HS-27A (cell line): ENCODE measurements at places on chromosomes 1 and 21.

GRCh38 chr21:15423676-15424445, 305.9 kb upstream of the USP25 start:
- DNase-seq: no peak

DNA sequence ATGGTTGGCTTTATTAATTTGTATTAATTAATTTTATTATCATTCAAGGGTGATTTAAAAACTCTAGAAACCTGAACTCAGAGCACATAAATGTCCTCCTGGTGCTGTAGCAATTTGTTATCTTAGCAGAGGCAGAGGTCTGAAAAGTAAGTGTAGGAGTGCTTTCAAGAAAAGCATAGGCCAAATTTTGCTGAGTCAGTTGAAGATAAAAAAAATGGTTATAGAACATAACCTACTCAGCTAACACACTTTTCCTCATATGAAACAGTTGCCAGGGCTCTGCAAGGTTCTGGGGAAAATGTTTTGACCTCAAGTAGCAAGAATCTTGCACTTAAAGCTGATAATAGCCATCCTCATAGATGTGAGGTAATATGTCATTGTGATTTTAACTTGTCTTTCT, 53.5 kb upstream of the CHODL start:
- no peak for DNase-seq

- DNase-seq: no peak
Measured at GRCh38 chr21:38822778-38823238, 17.1 kb downstream of the ETS2 start.

DNA sequence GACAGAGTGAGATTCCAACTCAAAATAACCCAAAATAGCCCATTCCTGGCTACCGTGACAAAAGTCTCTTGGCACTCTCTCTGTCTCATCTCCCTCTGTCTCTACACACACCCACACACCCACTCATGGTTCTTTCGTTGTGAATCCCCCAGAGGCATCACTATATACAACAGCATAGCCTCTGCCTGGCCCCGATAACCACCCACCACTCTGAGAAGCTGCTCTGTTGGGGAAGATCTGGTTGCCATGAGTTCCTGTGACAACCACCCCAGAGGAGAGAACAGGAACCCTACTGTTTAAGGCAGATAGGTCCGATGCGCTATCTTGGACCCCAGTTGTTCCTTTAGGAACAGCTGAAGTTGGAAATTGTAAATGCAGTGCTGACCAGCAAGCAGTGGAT, 70.4 kb upstream of the LYST start:
- no peak for DNase-seq

DNA sequence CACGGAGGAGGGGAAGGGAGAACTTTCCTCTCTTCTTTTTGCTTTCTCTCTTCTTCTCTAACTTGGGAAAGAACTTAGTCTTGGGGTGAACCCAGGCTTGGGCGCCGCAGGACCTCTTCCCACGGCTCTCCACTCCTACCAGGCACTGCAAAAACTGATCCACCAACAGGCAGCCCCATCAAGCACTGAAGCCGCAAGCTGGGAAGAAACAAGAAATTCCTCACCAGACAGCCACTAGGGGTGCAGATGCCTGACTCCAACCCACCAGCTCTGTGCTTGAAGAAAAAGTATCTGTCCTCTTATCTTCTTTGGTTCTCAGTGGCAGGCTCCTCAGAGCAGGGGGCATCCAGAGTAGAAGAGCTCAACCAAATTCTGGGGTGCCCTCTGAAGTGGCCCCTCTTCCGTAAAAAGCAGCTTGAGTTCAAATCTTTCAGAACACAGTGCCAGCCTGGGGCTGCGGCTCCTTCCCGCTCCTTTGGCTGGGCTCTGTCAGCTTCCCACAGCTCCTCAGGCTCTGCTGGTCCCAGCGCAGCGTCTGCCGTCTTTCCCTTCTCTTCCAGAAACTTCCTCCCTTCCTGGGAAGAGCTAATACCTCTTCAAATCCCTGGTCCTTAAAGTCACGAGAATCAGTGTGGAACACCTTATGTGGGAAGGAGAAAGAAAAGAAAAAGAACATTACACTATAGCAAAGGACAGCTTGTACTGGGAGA, 2.4 kb downstream of the SLC41A1 start:
- no peak for DNase-seq

DNA sequence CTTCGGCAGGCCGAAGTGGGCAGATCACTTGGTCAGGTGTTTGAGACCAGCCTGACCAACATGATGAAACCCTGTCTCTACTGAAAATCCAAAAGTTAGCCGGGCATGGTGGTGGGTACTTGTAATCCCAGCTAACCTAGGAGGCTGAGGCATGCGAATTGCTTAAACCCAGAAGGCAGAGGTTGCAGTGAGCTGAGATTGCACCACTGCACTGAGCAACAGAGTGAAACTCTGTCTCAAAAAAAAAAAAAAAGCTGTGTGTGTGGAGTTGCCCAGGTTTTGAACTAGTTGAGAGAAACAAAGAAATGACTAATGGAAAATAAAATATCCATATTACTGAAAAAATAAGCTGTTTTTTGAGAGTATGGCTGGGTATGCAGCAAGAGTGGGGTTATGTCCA, 100.2 kb downstream of the GTF2B start:
- no peak for DNase-seq

DNA sequence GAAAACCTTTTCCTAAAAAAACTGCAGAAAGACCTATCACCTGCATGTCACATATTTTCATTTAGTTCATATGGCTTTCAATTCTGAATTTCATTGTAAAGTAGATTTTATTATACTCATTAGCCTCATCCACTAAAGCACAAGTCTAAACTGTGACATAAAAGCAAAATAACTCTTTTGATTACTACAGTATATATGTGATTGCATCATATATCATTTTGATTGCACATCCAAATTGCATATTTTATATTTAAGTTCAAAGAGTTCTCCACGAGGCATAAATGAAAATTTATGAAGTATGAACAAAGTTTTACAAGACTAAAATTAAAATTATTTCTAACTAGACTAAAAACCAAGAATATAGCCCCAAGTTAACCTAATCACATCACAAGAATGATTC, 19.3 kb downstream of the PALMD start:
- DNase-seq: no peak

GRCh38 chr1:108767708-108768107, 21.2 kb downstream of the STXBP3 start:
- DNase-seq: no peak

DNA sequence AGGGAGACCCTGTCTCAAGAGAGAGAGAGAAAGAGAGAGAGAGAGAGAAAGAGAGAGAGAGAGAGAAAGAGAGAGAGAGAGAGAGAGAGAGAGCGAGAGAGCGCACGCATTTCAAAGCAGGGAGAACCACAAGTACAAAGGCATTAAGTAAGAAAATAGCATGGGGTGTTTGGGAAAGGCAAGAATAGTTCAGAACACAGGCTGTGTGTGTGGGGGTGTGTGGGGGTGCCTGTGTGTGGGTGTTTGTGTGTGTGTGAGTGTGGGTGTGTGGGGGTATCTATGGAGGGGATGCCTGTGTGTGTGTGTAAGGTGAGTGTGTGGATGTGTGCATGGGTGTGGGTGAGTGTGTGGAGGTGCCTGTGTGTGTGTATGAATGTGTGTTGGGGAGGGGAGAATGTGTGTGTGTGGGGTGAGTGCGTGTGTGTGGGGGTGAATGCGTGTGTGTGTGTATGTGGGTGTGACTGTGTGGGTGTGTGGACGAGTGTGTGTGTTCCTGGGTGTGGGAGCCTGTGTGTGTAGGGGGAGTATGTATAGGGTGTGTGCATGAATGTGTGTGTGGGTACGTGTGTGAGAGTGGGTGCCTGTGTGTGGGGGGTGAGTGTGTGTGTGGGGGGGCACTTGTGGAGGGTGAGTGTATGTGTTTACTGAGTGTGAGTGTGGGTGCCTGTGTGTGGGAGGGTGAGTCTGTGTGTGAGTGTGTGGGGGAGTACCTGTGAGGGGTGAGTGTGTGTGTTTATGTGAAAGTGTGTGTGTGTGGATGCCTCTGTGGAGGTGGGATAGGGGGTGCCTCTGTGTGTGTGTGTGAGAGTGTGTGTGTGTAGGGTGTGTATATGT, 19.1 kb upstream of the HDAC1 start:
- no peak for DNase-seq

GRCh38 chr1:15283526-15283925, 36.5 kb downstream of the FHAD1 start:
- DNase-seq: no peak

DNA sequence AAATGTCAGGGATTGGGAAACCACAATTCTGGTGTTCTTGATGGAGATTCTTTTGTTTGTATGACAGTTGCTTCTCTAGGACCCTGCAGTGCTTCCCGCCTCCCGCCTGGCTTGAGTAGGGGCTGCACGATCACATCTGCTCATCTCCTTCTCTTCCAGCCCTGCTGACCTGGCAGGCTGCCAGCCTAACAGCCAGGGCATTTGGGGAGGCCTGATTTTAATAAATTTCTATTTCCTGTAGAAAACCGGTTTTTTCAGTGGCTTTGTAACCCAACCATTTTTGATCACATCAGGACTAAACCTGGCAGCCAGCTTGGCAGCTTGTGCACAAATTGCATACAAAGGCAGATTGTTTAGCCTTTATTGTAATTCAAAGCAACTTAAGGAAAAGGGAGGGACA, 78.9 kb downstream of the UBE2U start:
- no peak for DNase-seq

DNA sequence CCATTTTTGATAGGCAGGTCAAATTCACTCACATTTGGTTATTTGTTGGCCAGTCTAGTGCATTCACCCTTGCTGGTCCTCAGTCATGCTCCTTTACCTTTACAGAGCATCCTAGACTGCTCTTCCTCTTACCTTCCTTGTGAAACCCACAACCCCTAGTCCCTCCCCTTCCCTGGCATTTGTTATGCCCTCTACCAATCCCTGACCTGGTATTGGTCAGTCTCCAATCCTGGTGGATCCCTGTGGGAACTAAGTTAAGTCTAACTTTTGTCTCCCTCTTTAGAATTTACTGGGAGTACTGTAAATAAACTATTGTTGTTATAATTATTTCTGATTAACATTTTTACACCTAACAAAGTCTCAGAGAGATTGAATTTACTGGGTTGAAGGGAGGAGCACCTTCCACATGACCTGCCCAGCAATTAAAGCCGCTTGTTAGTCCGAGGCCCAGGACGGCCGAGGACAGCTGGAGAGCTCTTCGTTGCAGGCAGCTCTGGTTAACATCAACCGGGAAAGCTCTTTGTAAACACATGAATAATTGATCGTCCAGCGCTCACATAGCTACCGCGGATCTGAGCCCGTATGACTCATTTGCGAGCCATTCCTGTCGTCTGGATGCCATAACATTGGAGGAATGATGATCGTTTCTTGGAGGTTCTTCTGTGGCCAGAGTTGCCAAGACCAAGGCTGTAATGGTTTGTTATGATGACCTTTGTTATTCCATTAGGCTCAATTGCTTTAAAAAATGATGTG, 31.9 kb downstream of the MTARC1 start:
- DNase-seq: peak; percentile 73

DNA sequence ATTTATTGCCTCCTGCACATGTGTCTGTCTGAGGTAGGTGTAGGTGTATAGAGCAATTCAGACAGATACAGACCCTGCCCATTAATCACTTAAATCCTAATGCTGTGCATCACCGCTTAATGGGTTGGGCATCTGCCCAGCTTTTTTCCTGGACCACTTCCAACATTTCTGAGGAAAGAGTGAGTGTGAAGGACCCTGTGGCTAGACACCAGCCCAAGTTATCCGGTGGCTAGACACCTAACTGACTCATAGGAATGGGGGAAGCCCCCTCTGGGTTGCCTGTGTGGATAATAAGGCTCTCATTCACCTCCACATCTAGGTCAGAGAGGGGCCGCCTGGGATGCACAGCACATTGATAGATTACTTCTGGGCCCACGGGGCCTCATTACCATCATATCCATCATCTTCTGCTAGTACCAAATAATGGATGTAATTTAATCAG, 121.1 kb upstream of the RAVER2 start:
- no peak for DNase-seq

DNA sequence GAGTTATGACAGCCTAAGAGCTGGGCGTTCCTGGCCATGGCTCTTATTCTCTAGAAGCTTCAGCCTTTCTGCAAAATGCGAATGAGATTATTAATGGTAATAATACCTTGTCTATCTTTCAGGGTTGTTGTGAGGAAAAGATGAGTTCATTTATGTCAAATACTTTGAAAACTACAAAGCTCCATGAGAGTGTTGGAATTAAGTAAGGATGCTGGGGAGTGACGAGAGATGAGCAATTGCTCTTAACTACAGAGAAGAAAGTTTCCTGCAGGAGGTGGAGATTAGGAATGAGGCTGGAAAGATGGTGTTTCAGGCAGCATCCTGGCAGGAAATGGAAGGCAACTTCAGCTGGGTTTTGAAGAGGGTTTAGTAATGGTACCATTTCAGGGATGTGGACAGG, 124.2 kb downstream of the CACNA1E start:
- no peak for DNase-seq

- peak; percentile 26 for DNase-seq
Measured at GRCh38 chr1:175976865-175977642, 230.0 kb downstream of the COP1 start.

DNA sequence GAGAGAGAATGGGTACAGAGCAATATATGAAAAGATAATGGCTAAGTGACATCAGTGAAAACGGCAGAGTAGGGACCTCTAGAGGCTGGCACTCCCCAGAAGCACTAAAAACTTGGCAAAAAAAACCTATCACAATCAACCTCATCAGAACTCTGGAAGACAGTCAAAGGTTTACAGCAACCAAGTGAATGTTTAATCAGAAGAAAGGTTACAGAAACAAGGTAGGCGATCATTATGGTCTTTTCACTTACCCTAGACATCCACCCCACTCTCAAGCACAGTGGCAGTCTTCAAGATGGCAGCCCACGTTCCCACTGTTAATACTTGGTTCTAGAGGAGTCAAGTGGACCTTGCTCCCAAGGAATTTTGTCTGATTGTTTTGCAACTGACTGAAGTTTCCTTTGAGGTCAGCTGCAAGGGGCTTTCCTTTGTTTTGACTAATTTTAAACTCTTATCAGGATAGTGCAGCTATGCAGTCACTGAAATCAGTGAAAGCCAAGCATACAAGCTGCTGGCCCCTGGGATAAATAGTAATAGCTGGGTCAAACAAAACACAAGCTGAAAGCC, 7.2 kb downstream of the KIFAP3 start:
- DNase-seq: no peak

- DNase-seq: no peak
Measured at GRCh38 chr1:17605582-17606344, 66.3 kb downstream of the ARHGEF10L start.

GRCh38 chr1:233295975-233296322, 424 bp upstream of the PCNX2 start:
- DNase-seq: no peak
